ENCODE measurements at places on chromosomes 2 and 18.

DNA sequence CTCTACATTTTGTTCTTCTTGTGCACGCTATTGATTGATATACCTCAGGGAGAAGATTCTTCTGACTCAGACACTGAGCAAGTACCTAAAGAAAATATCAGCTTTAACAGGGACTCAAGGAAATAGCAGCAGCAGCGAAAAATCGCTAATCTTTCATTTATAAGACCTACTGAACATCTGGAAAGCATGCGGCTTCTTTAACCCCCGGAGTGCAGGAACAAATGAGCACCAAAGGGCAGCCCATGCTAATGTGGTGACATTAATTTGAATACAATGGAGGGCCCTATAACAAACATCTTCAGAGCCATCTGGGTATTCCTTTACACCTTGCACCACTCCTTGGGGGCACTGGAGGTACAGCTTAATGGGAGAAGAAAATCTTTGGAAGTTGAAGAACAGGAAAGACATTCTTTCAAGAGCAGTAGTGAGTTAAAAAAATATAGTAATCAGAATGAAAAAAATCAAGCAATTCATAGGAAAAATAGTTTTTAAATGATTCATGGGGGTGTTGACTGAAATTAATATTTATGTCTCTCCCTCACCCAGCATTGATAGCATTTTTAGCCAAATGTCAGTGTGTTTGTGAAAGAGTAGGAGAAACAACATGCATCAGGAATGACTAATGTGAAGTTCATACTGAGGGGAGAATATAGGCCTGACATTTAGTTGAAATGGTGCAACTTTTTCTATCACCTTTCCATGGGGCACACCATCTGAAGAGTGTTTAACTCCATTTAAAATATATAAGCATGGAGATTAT is 281.7 kb downstream of the HRH4 start:
- DNase-seq, result no peak

DNA sequence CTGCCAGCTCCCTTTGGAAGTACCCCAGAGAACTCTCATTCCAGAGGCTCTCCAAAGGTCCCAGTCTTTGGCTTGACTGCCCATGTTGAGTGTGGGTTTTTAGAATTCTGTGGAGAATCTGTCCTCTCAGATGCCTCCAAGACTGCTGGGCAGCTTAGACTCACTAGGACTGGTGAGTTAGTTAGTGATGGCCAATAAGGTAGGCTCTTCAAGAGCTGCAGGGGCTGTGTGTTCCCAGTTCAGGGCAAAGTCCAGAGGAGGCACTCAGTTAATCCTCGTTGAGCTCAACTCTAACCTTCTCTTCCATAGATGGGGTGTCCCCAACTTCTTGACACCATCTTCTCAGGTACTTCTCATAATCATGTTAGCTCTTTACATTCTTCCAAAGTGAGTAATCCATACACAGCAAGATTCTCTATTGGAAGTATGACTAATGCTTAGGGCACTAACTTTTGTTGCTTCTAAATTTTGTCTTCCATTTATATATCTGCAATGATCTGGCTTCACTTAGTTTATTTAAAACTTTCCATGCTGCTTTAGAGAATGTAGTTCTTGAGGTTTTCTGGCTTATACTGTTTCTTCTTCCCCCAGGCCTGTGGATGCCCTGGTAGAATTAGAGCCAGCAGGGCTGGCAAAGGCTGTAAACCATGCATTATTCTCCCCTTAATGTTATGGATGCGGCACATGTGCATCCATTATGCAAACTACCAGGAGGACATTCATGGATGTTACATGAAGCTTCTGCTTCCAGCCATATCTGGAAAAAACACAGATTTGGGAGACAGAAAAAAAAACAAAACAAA is 88.9 kb downstream of the POLE4 start:
- no peak for DNase-seq

GRCh38 chr2:102615620-102616436 is 3.5 kb upstream of the SLC9A2 start:
- DNase-seq, result peak; percentile 5

GRCh38 chr2:76861708-76862107 is 660.5 kb downstream of the LRRTM4 start:
- DNase-seq, result no peak

DNA sequence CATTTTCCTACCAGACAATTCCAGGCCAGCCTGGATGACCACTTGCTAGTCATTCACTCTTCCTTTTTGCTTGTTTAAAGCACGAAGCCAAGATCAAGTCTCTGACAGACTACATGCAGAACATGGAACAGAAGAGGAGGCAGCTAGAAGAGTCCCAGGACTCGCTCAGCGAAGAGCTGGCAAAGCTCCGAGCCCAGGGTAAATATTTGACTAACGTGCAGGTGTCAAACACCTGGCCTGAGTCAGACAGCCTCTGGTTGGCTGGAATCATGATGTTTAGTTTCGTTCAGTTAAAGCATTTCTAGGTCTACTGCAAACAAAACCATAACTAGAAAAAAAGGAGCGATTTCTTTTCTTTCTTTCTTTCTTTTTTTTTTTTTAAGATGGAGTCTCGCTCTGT is 44.2 kb upstream of the LYPD6B start:
- no peak for DNase-seq

- no peak for DNase-seq
Observed at GRCh38 chr2:36634981-36635597, 37.1 kb upstream of the FEZ2 start.

- DNase-seq, result no peak
Observed at GRCh38 chr18:160831-161570, 2.6 kb downstream of the USP14 start.

DNA sequence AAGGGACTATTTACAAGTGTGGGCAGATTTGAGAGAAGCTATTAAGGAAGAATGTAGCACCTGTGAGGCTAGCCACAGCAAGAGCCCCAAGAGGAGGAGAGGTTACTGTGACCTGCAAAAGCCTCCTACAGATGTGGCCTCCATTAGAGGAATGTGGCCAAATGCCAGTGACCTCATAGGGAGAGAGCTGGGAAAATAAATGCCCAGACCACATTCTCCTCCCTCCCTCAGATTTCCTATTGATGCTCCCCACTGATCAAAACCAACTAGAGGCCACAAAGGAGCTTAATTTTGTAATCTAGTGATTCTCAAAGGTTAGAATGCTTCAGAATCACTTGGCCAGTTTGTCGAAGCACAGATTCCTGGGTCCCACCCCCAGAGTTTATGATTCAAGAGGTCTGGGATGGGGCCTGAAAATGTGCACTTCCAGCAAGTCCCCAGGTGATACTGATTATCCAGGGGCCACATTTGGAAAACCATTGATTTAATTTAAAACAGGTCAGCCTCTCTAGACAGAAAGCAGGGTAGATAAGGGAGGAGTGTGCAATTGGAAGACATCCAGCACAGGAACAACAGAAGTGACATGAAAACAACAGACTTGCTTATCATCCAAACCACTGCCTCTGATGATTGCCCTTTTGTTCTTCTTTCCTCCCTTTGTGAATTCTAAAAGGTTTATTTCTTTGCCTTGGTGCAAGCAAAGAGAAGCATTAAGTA is 61.2 kb upstream of the RBBP8 start:
- no peak for DNase-seq

DNA sequence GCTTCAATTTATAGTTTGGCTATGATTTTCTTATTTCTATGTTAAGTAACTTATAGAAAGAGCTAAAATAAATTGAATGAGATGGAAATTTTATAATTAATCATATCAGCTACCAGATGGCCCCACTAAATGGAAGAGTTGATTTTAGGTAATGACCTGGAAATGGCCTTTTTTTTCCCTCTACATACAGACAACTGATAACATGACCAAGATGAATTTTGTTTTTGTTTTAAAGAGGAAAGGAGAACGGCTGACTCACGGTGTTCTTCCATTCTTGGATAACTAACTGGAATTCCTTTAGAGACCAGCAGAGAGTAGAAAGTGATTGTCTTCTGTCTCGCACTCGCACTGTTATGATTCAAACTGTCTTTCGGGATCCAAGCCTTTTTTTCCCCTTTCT is 91.0 kb downstream of the TMEM185B start:
- no peak for DNase-seq

- no peak for DNase-seq
Observed at GRCh38 chr18:67241299-67241698, 275.2 kb downstream of the DSEL start.

- no peak for DNase-seq
Observed at GRCh38 chr18:10784596-10785202, 258.9 kb downstream of the NAPG start.

DNA sequence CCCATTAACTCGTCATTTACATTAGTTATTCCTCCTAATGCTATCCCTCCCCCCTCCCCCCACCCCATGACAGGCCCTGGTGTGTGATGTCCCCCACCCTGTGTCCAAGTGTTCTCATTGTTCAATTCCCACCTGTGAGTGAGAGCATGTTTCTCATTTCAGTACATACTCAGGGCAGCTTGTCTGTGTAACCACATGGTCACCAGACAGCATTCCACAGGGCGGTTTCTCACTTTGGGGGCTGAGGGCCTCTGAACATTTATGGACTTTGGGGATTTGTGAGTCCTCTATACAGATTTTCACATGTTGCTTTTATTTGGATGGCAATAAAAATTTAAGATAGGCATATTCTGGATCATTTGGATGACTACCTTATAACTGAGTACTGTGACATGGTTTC is 84.0 kb downstream of the LYPD6B start:
- DNase-seq, result no peak

DNA sequence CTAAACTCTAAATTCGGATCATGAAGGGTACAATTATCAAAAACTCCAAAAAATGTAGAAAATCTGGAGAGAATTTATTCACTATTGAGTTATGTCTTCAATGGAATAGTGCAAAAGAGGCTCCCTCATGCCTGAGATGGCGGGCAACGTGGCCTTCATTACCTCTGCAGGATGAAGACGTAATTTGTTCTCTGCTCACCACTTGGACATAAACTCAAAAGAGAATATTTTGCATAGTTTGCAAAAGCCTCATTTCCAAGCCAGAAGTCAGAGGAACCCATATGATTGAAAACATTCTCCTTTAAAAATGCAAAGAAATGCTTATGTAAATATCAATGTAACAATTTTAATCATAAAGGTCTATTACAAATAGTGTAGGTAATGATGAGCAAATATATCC is 58.7 kb downstream of the SLC25A12 start:
- DNase-seq, result no peak

GRCh38 chr2:29347774-29348461 is 232.7 kb downstream of the CLIP4 start:
- no peak for DNase-seq

GRCh38 chr2:73253901-73254300 is 19.8 kb downstream of the CCT7 start:
- DNase-seq, result no peak

DNA sequence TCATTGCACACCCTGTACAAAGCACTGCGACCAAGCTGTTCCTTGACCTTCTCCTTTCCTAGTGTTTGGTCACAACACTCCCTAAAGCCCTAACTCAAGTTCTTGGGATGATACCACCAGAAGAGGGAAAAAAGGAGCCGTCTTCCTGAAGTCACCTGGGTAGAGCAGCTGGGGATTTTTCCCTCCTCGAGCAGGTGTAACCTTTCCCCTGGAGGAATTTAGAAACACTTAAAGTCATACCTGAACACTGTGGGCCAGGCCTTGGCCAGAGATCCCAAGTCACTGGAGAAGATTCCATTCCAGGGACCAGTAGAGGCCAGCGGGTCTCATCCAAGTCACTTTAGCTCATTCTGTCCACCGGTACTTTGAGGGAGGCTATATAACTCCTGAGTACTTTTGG is 13.2 kb downstream of the EPAS1 start:
- no peak for DNase-seq

DNA sequence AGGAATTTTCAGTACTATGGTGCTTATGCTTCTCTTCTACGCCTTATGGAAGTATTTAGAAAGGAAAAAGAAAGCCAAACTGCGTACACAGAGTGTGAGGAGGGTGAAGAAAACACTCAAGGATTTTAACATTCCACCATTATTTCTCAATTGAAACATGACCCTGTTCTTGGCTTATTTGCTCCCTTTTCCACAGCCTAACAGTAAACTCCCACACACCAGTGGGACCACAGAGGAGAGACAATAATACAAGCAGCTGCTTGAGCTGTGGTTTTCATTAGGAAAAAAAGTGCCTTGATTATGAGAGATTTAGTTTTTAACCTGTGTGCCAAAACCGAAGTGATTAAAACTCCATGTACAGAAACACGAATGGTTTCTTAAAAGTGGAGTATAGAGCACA is 134.3 kb downstream of the MEP1B start:
- DNase-seq, result no peak

DNA sequence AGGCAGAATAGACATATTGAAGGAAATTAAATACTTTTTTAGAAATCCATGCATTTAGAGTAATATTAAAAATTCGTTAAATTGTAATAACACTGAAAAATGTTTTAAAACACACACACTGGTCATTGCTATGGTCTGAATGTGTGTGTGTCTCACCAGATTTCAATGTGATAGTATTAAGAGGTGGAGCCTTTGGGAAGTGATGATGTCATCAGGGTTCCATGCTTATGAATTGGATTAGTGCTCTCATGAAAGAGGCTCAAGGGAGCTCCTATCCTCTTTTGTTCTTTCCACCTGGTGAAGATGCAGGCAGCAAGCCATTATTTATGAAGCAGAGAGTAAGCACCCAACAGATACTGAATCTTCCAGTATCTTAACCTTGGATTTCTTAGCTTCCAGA is 441.8 kb downstream of the CDH2 start:
- no peak for DNase-seq

- no peak for DNase-seq
Observed at GRCh38 chr2:102304268-102304667, 7.1 kb upstream of the IL1RL1 start.

GRCh38 chr18:26335571-26336487 is 109.6 kb downstream of the TAF4B start:
- DNase-seq, result no peak

DNA sequence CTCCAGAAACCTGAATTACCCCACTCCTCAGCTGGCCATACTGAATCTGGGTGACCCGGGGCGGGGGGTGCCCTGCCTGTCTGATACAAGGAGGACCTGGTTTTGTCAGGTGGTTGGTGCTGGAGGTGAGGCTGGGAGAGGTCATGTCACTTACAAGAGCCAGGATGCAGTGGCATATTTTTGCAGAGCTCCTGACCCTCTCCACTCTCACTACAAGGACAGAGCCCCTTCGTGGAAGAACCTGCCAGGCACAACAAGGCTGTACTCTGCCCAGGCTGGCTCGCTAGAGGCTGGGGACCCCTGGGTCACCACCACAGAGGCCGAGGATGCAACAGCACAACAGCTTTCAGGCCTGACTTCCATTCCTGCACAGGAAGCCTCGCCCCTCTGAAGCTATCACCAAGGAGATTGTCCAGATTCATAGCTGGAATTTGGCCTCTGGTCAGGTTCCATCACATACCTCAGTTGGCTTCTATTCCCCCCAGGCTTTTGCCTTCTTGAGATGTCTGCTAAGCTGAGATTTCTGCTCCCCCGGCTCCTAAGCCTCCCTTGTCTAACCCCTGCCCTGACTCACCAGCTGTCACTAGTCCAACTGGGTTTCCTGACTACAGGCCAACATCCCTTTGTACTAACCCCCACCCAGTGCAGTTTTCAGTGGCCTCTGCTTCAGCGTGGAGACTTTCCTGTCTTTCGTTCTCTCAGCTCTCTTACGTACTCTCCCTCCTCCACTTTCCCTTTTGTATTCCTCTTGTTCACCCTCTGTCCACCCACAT is 132.5 kb upstream of the EPAS1 start:
- no peak for DNase-seq

GRCh38 chr2:146108993-146109392 is 1589.1 kb upstream of the ZEB2 start:
- DNase-seq, result no peak

GRCh38 chr18:49399003-49399402 is 61.4 kb downstream of the DYM start:
- DNase-seq, result no peak

Data from stimulated activated CD8-positive, alpha-beta memory T cell treated with anti-CD3 and anti-CD28 coated beads, Interleukin-7, amount 100 ng/mL, for 1 hour (primary cell).